ENCODE measurements at places on chromosomes 13 and 19. TPM values are rescaled to one million over a fixed set of nuclear protein-coding genes. Genes with fewer than 3 reads are reported as not detected.

DNA sequence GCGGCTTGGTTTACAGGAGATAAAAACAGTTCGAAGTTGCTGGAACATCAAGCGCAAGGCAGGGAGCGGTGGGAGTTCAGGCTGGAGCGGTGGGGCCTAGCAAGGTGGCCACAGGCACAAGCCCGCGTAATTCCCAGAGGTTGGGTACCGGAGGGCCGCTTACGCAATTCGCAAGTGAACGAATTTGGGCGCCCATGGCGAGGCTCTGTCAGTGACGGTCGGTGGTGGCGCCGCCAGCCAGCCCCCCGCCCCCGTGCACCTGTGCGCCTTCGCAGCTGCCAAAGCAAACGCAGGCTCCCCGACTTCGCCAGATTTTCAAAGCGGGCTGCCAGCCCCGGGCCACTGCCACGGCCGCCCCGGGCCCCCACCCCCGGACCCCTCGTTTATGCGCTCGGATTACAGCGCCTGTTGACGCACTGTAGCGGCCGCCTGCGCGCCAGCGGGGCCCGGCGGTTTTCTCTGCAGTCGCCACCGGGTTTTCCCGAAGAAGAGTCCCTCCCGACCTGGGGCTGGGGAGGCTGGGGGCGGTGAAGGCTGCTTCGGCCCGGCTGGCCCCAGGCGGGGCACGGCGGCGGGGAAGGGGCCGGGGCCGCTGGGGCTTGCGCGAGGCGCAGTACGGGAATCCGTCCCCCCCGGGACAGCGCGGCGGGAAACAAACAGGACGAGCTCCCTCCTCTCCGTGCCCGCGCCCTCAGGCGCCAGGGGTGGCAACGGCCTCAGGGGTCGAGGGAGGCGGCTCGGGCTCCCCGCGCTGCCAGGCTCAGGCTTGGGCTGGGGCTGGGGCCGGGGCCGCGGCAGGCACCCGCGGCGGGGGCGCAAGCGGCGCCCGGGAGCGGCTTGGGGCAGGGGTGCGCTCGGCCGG lies 709 bp downstream of the N4BP2L1 start:
- H3K4me1 ChIP-seq: peaks cover 38% of the 10 kb centered on the region
- no peaks in the 10 kb centered on the region for H3K27me3 ChIP-seq
- DNase-seq: peak; percentile 80

Gene FAM83E
- total RNA-seq: 3.8 TPM

Gene MEGF8
- 8.0 TPM for total RNA-seq

DNA sequence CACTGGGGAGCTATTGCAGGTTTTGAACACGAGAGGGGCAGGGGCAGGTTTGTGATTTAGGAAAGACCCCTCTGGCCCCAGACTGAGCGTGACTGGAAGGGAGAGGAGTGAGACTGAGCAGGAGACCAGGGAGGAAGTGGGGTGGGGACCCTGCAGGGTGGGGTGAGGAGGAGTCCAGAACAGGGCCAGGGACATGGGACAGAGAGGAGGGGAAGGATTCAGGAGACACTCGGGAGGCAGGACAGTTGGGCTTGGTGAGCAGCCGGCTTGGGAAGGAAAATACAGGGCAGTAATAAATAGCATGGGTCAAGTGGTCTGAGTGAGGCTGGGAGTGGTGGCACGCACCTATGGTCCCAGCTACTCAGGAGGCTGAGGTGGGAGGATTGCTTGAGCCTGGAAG lies 9.4 kb downstream of the FOSB start:
- peaks cover 6% of the 10 kb centered on the region for H3K27me3 ChIP-seq
- peak overlapping the region; percentile 55 for H3K27ac ChIP-seq
- peak overlapping the region; percentile 28 for H3K4me3 ChIP-seq
- DNase-seq: no peak
- peaks cover 6% of the 10 kb centered on the region for H3K36me3 ChIP-seq
- peaks cover 22% of the 10 kb centered on the region for H3K4me1 ChIP-seq

DNA sequence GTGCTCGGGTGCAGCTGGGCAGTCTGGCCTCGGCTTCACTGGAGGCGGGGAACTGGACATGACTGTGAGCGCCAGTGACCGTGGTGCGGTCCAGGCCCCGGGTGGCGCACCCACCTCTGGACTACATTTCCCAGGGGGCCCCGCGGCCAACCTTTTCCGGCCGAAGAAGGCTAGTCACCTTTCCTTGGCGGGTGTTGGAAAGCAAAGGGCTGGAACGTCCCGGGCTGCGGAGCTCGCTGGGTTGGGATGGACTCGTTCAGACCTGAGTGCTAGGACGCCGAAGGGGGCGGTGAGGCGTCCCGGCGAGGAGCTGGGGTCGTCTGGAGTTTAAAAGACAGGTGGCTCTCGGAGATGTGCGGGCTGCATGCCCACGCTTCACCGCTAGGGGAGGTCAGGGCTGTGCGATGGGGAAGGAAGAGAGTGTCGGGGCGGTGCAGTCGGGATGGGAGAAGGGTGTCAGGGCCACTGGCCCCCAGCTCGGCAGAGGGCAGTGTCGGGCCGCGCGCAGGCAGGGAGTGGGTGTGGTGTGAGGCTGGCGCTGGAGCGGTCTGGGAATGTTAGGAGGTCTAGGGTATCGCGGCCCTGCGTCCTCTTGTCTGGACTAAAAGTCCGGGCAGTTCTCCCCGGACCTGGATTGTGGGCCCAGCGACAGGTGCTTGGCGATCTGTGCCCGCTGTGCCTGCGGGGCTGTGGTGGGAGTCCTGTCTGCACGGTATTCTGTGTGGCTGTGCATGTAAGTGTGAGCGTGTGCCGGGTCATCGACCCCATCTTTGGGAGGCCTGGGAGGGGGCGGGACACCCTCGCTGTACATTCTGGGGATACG lies 57.1 kb downstream of the ZNF568 start:
- H3K4me1 ChIP-seq: peaks cover 20% of the 10 kb centered on the region
- peak; percentile 82 for DNase-seq
- H3K27ac ChIP-seq: peak overlapping the region; percentile 96

Gene PSG11
- total RNA-seq: not detected

Measured in activated CD8-positive, alpha-beta T cell treated with anti-CD3 and anti-CD28 coated beads for 36 hours (primary cell).